GM12878 (cell line): ENCODE measurements at places on chromosomes 6 and 20. TPM values are rescaled to one million over a fixed set of nuclear protein-coding genes. Genes with fewer than 3 reads are reported as not detected.

Gene NR2E1
- total RNA-seq, result not detected in 2 replicates

DNA sequence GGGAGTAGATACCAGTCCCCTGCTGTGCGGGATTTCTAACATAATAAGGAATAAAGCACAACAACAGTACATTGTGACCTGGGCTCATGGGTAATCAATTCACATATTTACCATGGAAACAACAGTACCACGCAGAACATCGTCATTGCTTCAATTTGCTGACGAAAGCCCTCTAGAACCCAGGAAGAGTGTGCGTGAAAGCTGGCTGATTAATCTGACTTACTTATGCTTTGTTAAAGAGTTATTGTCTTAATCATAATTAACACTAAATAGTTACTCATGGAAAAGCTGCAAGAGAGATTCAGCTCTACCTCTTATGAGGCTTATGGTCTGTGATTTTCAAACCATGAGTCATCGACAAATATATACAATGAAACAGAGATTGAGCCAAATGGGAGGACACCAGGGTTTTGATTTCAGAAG, 644.3 kb upstream of the AGPAT4 start:
- no peak overlapping the region for H3K4me3 ChIP-seq
- no peaks in the 10 kb centered on the region for H3K4me1 ChIP-seq
- H3K27ac ChIP-seq, result no peak overlapping the region
- no peak for DNase-seq

Gene DEF6
- total RNA-seq, result 58.1 and 66.3 TPM in 2 replicates

DNA sequence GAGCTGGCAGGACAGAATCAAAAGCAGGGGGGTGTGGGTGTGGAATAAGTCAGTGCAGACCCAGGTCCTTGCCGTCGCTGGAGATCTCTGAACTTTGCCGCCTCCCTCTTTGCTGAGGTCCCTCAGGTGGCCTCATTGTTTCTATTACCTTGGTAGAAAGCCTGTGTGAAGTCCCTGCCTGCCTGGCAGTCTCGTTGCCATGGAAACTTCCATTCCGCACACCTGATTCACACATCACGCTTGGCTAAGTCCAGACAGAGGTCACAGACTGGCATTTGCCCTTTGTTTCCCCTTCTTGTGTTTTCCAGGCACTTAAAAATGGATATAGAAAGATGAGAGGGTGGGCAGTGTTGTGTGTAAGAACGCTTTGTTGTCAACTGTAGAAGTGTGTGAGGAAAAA, 260.6 kb downstream of the PRL start:
- H3K4me1 ChIP-seq, result no peaks in the 10 kb centered on the region; the same call in 1 of the 2 replicates
- no peaks in the 10 kb centered on the region for H3K36me3 ChIP-seq
- DNase-seq, result peak; percentile 64
- no peaks in the 10 kb centered on the region for H3K27me3 ChIP-seq

DNA sequence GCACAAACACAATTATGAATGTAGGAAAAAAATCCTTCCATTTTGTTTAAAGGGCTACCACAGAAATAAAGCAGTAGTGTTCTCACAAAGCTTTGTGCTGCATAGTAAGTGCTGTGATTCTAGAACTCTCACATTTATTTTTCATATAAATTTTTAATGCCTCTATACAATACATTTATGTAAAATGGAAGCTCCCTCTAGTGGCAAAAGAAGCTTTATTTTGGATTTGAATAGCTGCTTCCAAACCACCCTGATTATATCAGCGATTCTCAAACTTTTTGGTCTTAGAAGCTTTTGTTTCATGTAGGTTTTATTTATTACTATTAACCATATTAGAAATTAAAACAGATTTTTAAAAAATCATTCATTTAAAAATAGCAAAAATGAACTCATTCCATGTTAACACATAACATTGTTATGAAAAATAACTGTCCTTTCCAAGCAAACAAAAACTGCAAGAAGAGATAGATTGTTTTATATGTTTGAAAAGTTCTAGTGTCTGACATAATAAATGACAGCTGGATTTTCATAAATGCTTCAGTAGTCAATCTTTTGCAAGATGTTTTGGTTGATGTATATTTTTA, 38.4 kb downstream of the HS3ST5 start:
- DNase-seq, result no peak
- H3K4me3 ChIP-seq, result no peak overlapping the region
- H3K27ac ChIP-seq, result no peak overlapping the region
- no peaks in the 10 kb centered on the region for H3K27me3 ChIP-seq
- H3K36me3 ChIP-seq, result no peaks in the 10 kb centered on the region

DNA sequence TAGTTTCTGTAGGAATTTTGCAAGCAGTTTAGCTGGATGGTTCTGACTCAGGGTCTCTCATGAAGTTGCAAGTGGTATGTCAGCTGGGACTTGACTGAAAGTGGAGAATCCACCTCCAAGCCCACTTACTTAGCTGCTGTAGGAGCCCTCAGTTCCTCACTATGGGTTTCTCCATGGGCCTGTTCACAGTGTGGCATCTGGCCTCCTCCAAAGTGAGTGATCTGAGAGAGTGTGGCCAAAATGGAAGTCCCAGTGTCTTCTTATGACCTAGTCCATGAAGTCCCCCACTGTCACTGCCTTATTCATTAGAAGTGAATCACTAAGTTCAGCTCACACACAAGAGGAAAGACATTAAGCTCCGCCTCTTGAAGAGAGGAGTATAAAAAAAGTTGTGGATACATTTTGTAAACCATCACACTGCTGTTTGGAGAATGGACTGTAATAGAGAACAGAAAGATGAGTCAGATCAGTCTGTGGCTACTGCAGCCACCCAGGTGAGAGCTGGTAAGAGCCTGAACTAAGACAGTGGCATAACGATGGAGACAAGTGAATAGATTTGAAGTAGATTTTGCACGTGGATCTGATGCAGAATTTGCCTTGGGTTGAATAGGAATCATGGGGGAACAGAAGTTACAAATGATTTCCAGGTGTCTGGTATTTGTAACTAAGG, 4.9 kb upstream of the NELFCD start:
- peaks cover 28% of the 10 kb centered on the region for H3K4me1 ChIP-seq
- DNase-seq, result no peak
- H3K4me3 ChIP-seq, result no peak overlapping the region
- H3K36me3 ChIP-seq, result no peaks in the 10 kb centered on the region

Gene LTB
- 46.8 and 50.9 TPM in 2 replicates for total RNA-seq

GRCh38 chr6:102402635-102403329, 1009.3 kb downstream of the GRIK2 start:
- no peak overlapping the region for H3K27ac ChIP-seq
- no peaks in the 10 kb centered on the region for H3K27me3 ChIP-seq
- H3K4me1 ChIP-seq, result no peaks in the 10 kb centered on the region
- no peak for DNase-seq

GRCh38 chr6:3280866-3281465, 22.2 kb downstream of the PSMG4 start:
- H3K27ac ChIP-seq, result no peak overlapping the region
- H3K36me3 ChIP-seq, result no peaks in the 10 kb centered on the region
- no peaks in the 10 kb centered on the region for H3K27me3 ChIP-seq
- no peak overlapping the region for H3K4me3 ChIP-seq
- no peaks in the 10 kb centered on the region for H3K4me1 ChIP-seq

DNA sequence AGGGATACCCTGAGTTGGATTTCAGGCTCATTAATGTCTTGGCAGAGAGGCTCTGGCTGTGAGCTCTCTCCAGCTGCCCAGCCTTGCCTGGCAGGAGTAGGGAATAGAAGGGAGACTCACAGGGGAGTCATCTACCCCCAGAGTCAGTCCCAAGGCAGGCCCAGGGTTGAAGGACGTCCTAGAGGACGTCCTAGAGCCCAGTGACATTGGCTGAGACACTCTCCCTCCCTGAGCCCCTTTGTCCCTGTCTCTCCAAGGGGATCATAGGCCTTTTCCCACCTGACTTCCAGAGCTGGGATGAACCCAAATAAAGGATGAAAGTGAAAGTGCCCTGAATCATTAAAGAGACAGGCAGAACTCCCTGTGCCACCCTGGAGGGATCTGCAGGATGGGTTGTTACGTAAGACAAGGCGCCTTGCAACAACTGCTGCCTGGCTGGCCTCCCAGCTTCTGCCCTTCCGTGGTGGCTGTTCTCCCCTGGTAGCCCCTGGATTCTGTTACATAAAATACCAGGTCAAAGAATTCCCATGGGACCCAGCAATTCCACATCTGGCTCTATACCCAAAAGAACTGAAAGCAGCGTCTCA, 53.6 kb upstream of the SIRPA start:
- no peak for DNase-seq
- no peak overlapping the region for H3K4me3 ChIP-seq
- H3K36me3 ChIP-seq, result no peaks in the 10 kb centered on the region

DNA sequence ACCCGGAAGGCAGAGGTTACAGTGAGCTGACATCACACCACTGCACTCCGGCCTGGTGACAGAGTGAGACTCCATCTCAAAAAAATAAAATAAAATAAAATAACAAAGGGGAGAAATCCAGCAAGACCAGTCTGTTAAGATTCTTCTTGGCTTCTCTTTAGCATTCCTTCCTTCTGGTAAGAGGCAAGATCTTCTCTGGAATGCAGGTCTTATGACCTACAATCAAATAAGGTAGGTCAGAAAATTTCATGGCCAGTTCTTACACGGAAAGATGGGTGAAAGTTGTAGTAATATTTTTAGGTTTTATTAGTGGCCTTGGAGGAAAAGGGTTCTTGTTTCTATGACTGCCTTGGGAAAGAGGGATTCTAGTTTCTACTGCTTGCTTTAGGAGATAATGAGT, 180.9 kb downstream of the FUT9 start:
- H3K27me3 ChIP-seq, result no peaks in the 10 kb centered on the region
- H3K4me3 ChIP-seq, result no peak overlapping the region
- no peaks in the 10 kb centered on the region for H3K4me1 ChIP-seq
- DNase-seq, result no peak
- H3K36me3 ChIP-seq, result no peaks in the 10 kb centered on the region

GRCh38 chr6:155964544-155964943, 508.9 kb upstream of the NOX3 start:
- no peaks in the 10 kb centered on the region for H3K36me3 ChIP-seq
- no peak overlapping the region for H3K27ac ChIP-seq
- H3K27me3 ChIP-seq, result no peaks in the 10 kb centered on the region
- H3K4me1 ChIP-seq, result no peaks in the 10 kb centered on the region
- H3K4me3 ChIP-seq, result no peak overlapping the region

Gene LST1
- 16.5 and 20.6 TPM in 2 replicates for total RNA-seq

Gene ANGPT4
- total RNA-seq, result not detected in 2 replicates

Gene CST7
- total RNA-seq, result not detected in 2 replicates

Gene COL20A1
- total RNA-seq, result not detected in 2 replicates

Gene PTCHD4
- 0.05 TPM in 1 of 2 replicates, not detected in the other for total RNA-seq

- DNase-seq, result no peak
- H3K27ac ChIP-seq, result no peak overlapping the region
- no peaks in the 10 kb centered on the region for H3K36me3 ChIP-seq
- no peak overlapping the region for H3K4me3 ChIP-seq
- H3K27me3 ChIP-seq, result no peaks in the 10 kb centered on the region
- H3K4me1 ChIP-seq, result no peaks in the 10 kb centered on the region
Observed at GRCh38 chr6:25872814-25873213, 1.2 kb downstream of the SLC17A3 start.

GRCh38 chr20:63612276-63612931, 14.5 kb downstream of the GMEB2 start:
- no peak overlapping the region for H3K4me3 ChIP-seq
- peaks cover 5% of the 10 kb centered on the region for H3K4me1 ChIP-seq
- H3K27ac ChIP-seq, result no peak overlapping the region
- peaks cover 8% of the 10 kb centered on the region; the same call in 1 of the 2 replicates for H3K36me3 ChIP-seq
- no peak for DNase-seq
- H3K27me3 ChIP-seq, result no peaks in the 10 kb centered on the region

- no peaks in the 10 kb centered on the region for H3K27me3 ChIP-seq
- no peak overlapping the region for H3K4me3 ChIP-seq
- H3K27ac ChIP-seq, result no peak overlapping the region
- H3K36me3 ChIP-seq, result no peaks in the 10 kb centered on the region
Observed at GRCh38 chr20:29741594-29741893, 1515.9 kb upstream of the DEFB115 start.

Gene LTA
- total RNA-seq, result 69.8 and 72.5 TPM in 2 replicates

DNA sequence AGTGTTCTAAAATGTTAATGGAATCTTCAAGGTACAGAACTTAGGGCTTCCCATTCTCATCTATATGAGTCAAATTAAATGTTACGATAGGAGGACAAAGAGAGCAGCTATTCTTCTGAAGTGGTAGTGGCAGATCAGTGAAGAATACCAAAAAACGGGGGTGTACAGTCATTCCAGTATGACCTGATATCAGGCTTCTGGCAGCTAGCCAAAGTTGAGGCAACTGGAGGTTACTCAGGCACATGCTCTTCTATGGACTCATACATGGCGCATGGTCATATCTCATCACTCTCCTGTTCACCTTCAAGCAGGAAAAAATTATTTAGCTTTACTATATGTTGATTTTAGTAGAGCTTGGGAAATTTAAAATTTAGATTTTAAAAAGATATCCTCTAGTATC, 1608.8 kb downstream of the GRIK2 start:
- no peaks in the 10 kb centered on the region for H3K4me1 ChIP-seq
- H3K27ac ChIP-seq, result no peak overlapping the region
- H3K27me3 ChIP-seq, result no peaks in the 10 kb centered on the region

Gene MACROD2
- total RNA-seq, result 2.9 TPM in 2 replicates

DNA sequence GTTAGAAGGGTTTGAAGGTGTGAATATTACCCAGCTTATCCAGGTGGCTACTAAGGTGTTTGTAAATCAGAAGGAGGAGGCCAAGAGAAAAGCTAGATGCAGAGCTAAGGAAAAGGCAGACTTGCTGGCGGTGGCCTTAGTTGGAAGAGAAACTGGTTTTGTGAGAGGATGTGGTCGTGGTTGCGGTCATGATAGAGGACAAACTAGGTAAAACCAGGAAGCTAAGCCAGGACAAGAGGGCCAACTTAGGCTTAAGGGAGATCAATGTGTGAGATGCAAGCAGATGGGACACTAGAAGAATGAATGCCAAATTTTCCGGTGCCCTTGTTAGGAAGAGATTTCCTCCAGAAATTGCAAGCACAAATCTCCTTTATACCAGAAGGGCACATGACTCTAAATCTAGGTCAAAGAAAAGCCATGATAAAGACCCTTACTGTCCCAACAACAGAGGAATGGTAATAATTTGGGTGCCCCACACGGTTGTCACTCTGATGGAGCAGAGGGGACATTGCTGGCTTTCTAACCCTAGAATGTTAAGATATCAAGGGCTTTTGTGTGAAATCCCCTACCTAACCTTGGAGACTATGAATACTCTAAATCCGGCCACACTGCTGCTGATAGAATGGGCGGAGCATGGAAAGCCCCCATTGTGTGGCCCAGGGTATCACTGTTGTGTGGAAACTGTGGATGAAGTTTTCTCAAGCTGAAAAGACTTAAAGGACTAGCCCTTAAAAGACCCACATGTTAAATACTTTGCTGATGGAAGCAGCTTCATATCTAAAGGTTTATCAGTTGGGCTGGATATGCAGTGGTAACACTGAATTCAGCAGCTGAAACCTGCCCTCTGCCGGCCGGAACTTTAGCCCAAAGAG, 7.8 kb downstream of the IL22RA2 start:
- no peaks in the 10 kb centered on the region for H3K36me3 ChIP-seq
- H3K4me3 ChIP-seq, result no peak overlapping the region
- H3K27ac ChIP-seq, result peak overlapping the region; percentile 93
- H3K4me1 ChIP-seq, result peaks cover 37% of the 10 kb centered on the region
- H3K27me3 ChIP-seq, result no peaks in the 10 kb centered on the region
- peak; percentile 85 for DNase-seq

DNA sequence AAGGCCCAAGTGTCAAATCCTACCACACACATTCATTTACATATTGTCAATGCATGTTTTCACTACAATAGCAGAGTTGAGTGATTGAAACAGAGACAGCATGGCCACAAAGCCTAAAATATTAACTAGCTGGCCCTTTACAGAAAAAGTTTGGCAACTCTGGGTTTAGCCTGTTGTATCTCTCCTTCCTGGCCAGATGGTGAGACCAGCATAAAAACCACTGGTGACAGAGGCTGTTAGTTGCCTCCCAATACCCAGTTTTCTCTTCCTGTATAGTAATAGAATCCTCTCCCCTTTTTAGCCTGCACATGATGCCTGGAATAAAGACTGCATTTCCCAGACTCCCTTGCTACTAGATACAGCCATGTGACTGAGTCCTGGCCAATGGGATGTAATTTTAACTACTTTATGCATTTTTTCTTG, 100.0 kb upstream of the TAB2 start:
- no peak overlapping the region for H3K27ac ChIP-seq
- no peak overlapping the region for H3K4me3 ChIP-seq
- H3K27me3 ChIP-seq, result no peaks in the 10 kb centered on the region
- no peaks in the 10 kb centered on the region for H3K36me3 ChIP-seq
